ENCODE measurements at places on chromosomes 1 and 21.

DNA sequence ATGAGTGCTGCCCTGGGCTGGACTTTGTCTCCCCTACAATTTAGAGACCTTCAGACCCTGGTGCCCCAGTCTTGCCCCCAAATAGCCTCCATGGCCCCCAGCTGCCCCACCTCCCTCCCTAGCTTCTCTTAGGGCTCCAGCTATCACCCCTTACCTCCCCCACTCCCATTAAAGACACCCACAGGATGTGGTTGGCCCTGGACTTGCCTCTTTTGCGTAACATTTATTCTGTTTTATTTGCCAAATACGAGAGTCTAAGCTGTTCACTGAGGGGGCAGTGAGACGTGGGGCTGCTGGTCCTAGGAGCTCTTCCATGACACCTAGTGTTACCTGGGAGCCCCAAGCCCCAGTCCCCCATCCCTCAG lies 4.5 kb downstream of the ZC3H12A start:
- no peak for DNase-seq

DNA sequence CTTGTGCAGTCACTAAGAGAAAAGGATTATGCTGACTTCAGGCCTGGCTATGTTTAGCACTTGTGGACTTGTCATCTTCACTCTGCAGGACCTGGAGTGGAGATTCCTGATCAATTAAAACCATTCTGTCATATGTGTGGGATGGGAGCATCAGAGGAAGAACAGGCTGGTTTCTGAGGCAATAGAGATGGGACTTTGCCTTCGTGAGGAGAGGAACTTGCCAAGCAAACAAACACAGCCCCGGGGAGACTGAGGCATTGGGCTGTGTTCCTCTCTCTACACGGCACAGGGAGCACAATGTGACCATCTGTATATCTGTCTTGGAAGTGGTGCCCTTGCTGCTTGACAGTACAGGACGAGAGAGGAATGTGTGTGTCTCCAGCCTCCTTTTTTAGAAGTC lies 23.1 kb downstream of the VASH2 start:
- no peak for DNase-seq

DNA sequence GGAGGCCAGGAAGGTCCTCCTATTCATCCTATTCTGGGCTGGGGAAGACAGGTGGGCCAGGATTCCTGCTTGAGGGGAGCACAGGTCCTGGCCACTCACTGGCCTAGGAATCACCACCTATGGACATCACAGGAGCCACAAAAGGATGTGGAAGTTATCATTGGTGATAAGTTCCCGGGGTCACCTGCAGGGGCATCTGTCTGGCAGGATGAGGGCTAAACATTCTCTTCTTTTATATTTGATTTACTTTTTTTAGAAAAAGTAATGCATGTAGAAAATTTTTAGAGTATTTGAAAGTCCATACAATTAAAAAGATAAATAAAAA lies 33.2 kb upstream of the KIAA0040 start:
- no peak for DNase-seq

DNA sequence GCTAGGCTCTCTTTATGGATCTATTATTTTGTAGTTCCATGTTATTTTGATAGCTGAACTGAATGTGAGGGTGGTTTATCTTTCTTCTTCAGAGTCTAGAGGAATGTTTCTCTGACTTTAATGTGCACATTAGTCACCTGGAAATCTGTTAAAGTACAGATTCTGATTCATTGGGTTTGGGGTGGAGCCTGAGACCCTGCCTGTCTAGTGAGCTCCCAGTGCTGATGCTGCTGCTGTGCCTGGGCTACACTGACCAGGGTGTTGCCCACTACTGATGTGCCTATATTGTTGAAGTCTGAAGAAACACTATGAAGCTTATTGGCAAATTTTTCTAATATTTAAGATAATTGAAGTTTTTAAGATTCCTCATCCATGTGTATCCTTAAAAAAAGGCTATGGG lies 35.9 kb downstream of the CD46 start:
- DNase-seq: no peak

GRCh38 chr1:248348475-248348874 lies at the start of gene OR14C36:
Gene OR14C36, plus strand, starts transcription at chr1:248348775. Its CDS starts 0 bp downstream, at chr1:248348775.
- DNase-seq: no peak

- no peak for DNase-seq
Measured at GRCh38 chr1:55539652-55540512, 324.7 kb upstream of the USP24 start.

DNA sequence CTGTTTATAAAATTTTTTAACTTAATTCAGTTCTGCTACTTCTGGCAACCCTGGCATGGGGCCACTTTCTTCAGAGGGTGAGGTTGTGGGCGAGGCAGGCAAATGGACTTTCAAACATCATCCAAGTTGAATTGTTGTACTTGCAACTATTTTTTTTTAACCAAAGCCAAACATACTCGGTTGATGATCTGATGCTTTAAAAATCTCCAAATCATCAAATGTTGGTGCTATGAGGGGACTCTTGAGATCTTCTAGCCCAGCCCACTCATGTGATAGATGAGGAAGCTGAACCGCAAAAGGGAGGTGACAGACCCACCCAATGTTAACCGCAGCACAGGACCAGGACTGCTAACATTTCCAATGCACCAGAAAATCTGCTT lies 6.7 kb downstream of the SLC1A7 start:
- no peak for DNase-seq

- DNase-seq: no peak
Measured at GRCh38 chr21:34688145-34688544, 19.4 kb downstream of the CLIC6 start.

DNA sequence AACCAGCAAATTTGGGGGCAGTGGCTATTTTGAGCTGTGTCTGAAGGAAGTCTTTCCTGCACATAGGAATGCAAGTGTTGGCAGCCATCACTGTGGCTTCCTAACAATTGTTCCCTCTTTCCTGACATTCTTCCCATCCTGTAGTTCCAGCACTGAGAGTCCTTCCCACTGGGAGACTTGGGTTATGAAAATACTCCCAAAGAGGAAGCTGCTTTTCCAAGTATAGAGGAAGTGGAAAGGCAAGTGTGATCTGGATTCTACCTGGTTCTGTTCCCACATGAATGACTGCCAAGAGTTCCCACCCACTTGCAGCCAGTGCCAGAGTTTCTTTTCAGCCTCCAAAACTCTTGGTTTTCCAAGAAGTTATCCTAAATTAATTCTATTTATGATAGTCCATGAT lies 98.5 kb upstream of the CD53 start:
- no peak for DNase-seq

DNA sequence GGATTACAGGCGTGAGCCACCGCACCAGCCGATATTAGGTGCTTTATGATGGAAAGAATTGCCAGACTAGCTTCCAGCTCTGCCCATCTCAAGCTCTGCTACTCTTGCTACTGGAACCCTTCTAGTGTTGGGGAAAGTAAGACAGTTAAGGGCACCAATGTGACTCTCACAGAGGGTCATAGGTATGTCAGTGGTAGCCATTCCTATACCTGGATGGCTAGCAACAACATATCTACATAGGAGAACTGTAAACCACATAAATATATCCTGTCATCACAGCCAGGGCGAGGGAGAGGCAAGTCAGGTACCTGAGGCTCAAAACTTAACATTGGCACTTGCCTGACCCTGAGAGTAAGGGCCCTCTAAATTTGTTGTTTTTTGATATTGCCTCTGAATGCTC lies 1.7 kb upstream of the RHOU start:
- DNase-seq: no peak

DNA sequence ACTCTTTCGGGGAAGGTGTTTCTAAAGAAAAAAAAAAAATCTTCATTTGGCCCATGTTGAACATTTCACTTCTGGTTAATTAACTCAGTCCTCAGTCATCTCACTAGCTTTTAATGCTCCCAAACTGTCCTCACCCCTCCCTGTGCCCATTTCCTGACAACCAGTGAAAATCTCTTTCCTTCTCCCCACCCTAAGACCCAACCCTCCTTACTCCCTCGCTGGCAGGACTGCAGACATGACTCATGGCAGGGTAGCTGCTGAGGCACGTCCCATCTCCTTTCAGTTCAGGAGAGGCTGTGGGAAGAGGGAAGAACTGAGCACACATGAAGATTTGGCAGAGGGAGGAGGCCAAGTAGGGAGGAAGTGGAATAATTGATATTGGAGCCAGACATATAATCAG lies 12.6 kb downstream of the PKP1 start:
- no peak for DNase-seq

DNA sequence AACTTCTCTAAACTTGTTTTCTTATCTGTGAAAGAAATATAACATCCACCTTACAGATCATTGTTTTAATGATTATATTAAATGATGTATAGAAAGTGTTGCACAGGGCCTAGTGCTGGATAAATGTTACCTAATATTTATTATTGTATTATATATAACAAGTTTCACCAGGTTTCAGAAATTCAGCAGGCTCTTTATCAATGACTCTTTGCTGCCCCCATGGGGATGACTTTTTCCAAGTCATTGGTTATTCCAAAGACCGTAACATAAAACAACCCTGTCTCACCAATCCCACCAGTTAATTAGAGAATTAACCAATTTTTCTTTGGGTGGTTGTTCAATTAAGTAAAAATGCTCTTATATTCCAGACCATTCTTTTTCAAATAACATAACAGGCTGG lies 7.3 kb upstream of the DEDD start:
- no peak for DNase-seq

DNA sequence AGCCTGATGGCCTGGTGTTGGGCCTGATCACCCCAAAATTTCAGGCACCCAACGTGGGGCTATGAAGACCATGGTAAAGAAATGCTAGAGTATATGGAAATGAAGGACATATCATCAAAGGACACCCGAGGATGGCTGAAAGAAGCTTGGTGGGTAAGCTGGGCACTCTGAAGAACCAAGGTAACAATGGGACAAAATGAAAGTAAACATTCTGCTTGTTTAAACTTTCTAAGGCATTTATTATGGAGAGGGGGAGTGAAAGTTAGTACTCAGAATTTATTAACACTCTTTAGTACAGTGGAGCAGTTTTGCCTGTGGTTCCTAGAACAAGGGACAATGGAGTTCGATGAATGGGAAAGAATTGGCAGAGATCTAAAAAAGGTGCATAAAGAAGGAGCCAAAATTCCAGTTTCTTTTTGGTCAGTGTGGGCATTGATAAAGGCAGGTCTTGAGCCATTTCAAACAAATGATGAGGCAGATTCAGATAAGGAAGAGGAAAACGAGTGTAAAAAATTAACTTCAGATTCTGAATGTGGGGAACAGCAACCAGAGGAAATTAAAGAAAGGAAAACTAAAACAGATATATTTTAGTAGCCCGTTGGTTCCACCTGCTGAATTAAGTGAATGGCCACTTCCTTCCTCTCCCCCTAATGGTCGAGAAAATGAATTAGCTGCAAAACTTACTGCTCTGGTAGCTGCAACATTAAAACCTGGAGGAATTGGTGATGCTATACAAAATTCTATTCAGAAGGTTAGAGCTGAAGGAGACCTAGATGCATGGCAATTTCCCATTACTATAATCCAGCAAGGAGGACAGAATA lies 8.4 kb upstream of the PM20D1 start:
- no peak for DNase-seq

DNA sequence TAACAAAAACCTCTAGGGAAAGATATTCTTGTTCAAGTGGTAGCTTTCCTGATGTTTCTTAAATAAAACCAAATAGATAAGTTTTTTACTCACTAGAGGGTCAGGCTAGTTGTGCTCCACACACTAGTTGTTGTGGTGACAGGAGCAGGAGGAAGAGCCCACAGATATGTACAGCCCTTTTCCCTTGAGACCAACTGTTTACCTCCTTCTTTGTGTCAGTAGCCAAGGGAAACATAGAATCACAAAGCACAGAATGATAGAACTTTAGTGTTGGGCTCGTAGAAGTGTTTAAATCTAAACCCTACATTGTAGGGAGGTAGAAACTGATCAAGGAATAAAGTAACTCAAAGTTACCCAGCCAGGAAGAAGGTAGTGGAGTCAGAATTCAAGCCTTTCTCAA lies 309.0 kb downstream of the CTH start:
- no peak for DNase-seq

DNA sequence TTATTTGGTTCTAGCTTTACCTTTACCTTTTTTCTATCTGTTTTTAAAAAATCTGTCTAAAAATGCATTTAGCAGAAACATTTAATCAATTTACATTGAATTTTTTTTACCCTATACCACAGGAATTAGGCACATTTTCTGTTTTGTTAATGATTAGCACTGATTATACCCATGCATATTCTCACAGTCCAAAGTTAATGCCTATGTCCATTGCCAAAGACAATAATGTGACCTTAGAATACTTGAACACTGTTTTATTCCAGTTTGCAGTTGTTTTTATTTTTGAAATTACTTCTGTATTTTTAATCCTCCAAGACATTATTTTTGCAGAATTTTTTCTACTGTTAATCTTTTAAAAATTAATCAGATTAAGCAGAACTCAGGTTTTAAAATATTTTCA lies 11.0 kb upstream of the AMY2B start:
- no peak for DNase-seq

GRCh38 chr21:45615145-45615711 lies 28.3 kb upstream of the PCBP3 start:
- DNase-seq: no peak

DNA sequence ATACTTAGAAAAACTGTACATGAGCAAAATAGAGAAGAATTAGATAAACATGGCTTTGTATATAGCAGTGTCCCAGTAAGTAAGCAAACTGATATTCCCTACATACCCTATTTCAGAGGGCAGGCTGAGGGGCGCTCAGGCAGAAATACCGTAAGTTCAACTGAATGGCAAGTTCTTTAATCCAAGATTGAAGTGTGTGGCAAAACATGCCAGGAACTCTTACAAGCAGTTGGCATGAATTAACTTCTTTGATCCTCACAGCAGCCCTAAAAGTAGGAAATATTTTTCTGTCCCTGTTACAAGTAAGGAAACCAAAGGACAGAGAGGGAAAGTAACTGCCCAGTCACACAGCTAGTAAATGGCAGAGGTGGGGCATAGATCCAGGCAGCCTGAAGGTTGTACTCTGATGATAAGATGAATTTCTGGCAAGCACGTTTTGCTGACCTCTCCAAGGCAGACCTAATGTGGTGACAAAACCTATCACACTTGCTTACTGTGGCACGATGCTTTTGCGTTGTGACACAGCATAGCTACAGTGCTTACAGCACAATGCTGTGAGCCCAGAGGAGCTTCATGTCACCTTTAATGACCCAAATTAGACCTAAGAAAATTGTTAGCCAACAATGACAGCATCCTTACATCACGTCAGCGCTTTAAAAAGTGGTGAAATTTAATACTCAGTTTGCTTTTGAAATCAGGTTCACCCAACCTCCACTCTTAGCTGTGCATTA lies 35.0 kb upstream of the THEM4 start:
- no peak for DNase-seq

DNA sequence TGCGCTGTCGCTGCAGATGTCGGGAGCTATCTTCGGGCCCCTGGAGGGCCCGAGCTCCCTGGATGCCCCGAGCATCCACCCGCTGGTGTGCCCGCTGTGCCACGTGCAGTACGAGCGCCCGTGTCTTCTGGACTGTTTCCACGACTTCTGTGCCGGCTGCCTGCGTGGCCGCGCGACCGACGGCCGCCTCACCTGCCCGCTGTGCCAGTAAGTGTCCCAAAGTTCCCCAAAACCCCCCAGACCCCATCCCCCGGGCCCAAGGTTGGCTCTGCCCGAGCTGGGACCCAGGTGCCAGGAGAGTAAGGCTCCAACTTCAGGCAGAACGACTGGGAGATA lies 569 bp downstream of the RNF207 start:
- DNase-seq: no peak

Measured in GOT3 (cell line).